ENCODE measurements at places on chromosomes 3 and 15. TPM values are rescaled to one million over a fixed set of nuclear protein-coding genes. Genes with fewer than 3 reads are reported as not detected.

The LSM3 gene
- total RNA-seq = 8.2 TPM

The NRG4 gene
- 4.6 TPM for total RNA-seq

The TICRR gene
- 0.21 TPM for total RNA-seq

The MRPS25 gene
- 21.7 TPM for total RNA-seq

The LMAN1L gene
- total RNA-seq = 1.3 TPM

The ZMYND10 gene
- 0.42 TPM for total RNA-seq

The COL7A1 gene
- total RNA-seq = 393 TPM

The CYP8B1 gene
- not detected for total RNA-seq

The MASP1 gene
- 1.6 TPM for total RNA-seq

The DOCK3 gene
- 3.4 TPM for total RNA-seq

The CFAP92 gene
- total RNA-seq = 0.25 TPM

The ADPRH gene
- 3.6 TPM for total RNA-seq

The GPR149 gene
- 0.26 TPM for total RNA-seq

The ZNF445 gene
- total RNA-seq = 6.5 TPM
